ENCODE measurements at places on chromosomes 1 and 21.

- DNase-seq = no peak
These were observed 771 bp downstream of the PACC1 start for GRCh38 chr1:212413902-212414327.

GRCh38 chr1:48051466-48052126 is 54.4 kb upstream of the TRABD2B start:
- no peak for DNase-seq

GRCh38 chr21:46357335-46357604 is 33.3 kb downstream of the PCNT start:
- no peak for DNase-seq

DNA sequence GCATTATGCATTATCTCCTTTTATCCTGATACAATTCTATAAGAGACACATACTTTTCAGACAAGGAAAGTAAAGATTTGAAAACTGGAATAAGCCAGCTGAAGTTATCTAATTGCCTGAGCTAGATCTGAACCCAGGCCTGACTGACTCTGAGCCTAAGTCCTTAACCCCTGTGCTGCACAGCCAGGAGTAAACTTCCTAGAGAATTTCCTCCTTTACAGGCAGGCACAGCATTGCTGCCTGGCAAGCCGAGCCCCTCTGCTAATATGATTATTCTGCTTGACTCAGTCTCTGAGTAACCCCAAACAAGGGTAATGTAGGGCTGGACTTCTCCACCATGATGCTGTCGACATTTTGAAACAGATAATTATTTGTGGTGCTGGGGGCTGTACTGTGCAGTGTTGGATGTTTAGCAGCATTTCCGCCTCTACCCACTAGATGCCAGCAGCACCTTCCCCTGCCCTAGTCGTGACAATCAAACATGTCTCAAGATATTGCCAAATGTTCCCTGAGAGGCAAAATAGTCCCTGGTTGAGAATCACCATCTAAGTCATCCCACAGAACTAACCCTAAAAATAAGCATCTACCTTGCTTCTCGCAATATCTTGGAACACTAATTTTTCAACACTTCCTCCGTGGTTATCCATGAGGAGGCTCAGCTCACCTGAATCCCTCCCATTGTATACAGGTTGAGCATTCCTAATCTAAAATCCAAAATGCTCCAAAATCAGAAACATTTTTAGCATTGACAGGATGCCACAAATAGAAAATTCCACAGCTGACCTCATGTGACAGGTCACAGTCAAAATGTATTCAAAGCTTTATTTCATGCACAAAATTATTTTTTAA is 18.5 kb downstream of the CAMK1G start:
- no peak for DNase-seq

DNA sequence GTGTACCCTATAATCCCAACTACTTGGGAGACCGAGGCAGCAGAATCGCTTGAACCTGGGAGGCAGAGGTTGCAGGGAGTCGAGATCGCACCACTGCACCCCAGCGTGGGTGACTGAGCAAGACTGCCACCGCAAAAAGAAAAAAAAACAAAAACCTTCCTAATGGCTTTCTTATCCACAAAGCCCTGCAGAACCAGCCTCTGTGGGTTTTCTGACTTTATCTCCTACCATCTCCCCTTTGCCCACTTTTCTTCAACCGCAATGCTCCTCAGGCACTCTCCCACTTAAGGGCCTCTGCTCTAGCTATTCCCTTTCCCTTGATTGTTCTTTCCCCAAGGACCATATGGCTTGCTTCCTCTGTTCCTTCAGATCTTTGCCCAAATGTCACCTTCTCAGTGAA is 67.9 kb upstream of the PUM1 start:
- DNase-seq = no peak

DNA sequence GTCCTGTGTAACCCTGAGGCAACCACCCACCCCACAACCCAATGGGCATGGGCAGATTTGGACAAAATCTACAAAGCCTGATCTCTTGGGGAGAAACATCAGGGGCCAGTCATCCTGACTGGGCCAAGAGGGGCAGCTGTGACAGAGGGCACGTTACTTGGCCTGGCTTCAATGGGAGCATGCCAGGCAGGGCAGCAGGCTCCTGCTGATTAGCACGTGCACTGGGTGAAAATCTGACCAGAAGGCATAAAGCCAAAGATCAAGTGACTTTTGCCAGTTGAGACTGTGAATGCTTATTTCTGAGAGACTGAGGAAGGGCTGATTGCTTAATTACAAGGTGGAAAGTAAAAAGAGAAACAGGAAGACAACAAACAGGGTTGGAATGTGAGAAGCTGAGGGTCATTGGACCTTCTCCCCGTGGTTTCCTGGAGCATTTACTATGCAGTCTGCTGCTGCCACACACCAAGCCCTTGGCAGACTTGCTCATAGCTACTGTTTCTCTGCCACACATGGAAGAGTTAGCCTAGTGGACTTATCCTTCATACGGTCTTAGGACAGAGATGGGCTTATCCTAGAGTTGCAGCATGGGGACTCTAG is 39.8 kb upstream of the TNR start:
- no peak for DNase-seq

- DNase-seq = no peak
These were observed 18.4 kb downstream of the LRRC71 start for GRCh38 chr1:156938813-156939212.

DNA sequence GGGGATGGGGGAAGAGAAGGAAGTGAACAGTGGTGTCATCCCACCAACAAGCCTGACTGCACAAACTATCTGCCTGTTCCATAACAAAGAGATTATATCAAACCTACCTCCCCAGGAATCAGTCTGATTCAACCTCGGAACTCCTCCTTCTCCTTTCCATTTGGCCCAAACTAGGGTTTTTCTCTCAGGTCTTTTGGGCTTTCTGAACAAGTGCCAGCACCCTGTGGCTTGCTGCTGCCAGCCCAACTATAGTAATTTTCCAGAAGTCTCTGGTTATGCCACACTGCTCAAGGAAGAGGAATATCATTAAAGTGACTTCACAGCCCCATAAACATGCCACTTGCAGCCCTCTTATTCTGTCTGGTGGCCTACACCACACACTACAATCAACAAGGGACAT is 70.5 kb downstream of the RGS7 start:
- no peak for DNase-seq

DNA sequence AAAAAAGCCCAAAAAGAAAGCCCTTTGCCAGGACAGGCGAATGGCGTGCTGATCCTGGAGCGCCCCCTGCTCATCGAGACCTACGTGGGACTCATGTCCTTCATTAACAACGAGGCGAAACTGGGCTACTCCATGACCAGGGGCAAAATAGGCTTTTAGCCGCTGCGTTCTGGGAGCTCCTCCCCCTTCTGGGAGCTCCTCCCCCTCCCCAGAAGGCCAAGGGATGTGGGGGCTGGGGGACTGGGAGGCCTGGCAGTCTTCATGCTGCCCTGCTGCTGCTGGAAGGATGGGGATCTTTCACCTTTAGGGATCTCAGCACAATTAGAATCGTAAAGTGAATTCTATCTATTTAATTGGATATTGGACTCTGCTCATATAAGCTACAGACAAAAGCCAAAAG is 3.6 kb downstream of the TPRG1L start:
- DNase-seq = no peak

DNA sequence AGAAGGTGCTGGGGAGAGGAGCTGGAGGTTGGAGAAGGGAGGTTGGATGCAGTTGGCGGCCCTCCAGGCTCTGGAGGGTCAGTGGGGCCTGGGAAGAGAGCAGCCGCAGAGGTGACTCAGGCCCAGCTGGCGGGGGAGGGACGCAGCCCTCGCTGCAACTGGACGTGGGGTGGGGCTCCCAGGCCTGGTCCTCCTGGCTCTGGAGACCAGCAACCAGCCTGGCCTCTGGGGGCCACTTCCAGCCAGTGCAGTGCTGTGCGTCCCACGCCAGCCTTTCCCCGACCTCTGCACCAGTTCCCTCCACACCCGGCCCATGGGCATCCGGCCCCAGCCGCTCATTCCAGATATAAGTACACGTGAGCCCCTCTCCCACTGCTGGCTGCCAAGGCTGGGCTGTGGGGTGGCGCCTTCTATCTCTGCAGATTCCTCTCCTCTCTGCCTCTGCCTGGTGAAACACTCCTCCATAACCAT is 38.0 kb upstream of the COL18A1 start:
- DNase-seq = no peak

DNA sequence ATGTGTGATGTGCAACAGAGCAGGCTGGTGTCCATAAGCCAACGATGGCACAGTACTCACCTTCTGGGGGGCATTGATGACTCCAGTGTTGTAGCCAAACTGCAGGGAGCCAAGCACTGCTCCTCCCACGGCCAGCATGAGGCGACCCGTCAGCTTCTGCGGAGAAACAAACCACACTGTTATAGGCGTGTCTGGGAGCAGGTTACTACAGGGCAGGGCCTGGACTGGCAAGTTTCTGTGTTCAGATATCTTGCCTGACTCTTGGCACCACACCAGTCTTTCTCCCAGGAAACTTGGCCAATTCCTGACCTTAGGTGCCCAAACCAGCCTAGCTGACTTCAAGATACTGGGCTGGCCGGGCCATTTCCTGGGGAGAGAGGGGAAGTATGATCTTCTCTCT is 15.5 kb downstream of the SLC2A1 start:
- no peak for DNase-seq

GRCh38 chr1:143736562-143736961 is 235.2 kb downstream of the FAM72C start:
- DNase-seq = no peak

DNA sequence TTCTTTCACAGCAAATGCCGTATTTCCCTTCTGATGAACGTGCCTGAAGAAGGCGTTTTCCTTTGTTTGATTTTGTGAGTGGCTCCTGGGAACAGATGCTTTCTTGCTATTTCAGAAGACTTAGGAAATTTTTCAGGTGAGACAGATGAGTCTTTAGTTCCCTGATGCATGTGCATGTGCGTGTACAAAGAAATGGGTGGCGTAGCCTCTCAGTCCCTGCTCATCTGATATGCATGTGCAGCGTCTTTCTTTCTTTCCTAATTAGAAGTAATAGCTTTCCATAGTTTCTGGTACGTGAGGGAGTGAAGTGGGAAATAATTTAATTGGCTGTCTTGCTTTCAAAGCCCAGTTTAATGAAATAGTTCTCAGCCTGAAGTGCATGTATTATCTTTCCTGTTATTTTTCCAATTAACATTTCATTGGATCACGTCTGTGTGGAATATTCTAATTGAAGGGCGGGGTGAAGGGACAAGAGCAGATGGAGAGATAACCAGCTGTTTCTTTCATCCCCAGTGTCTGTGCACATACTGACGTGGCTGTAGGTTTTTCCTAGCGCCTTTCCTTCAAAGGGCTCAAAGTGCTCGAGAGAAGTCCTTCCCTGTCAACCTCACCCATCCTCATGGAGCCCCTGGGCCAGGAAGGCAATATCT is 104.3 kb downstream of the FAM78B start:
- no peak for DNase-seq

GRCh38 chr1:240090957-240091600 is 604 bp upstream of the FMN2 start:
- DNase-seq = no peak

GRCh38 chr21:41916888-41917433 is 36.9 kb downstream of the C2CD2 start:
- DNase-seq = no peak

DNA sequence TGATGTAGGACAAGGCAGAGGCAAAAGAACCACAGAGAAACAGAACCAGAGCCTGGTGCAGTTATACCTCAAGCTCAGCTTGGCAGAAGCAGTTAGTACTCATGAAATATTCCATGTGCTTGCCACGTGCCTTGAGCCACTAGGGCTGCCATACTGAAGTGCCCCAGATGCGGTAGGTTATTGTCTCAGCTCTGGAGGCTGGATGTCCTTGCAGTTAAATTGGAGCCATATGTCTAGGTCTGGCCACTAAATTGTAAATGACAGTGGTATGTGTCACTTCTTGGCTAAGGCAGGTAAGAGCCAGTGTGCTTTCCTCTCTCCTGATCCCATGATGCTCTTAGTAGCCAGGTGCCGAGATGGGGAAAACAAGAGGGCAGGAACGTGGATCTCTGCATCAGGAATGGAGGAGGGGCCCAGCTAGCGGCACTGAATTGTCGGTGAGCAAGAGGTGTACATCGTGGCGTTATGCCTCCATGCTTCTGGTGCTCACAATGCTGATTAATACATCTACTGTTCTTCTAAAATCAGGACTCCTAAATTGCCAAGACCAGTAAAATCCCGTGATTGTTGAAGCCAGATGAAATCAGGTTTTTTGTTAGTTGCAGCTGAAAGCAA is 73.5 kb downstream of the PSMG1 start:
- DNase-seq = no peak

DNA sequence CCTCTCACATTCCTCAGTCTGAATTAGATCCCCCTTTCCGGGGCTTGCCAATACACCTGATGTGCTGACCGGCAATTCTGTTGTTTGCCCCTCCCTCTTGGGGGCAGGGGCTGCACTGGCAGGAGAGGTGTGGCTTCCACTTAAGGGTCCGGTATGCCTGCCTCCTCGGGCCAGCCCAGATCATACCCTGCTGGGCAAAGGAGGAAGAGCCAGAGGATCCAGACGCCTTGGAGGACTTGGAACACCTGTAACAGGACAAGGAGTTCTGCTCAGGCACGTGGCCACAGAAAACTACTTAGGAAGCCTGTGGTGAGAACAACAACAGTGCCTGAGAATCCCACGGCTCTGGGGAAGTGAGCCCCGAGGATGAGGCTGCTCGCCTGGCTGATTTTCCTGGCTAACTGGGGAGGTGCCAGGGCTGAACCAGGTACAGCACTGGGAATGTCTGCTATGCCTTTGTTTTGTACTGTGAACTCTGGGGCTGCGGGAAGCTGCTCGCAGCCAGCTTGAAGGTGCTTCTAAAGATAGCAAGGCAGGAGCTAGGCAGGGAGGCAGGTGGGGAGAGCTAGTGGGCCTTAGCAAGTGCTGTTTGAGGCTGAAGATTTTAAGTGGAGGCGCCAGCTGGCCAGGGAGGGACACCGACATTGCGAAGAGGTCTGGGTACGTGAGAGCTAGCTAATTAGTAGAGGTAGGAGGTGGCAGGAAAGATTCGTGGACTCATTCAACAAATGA is at the start of gene SMPDL3B:
Gene SMPDL3B, plus strand, starts transcription at position 183 of the 732 bp plus-strand sequence. Its CDS starts 184 bp downstream, at position 367.
- no peak for DNase-seq

DNA sequence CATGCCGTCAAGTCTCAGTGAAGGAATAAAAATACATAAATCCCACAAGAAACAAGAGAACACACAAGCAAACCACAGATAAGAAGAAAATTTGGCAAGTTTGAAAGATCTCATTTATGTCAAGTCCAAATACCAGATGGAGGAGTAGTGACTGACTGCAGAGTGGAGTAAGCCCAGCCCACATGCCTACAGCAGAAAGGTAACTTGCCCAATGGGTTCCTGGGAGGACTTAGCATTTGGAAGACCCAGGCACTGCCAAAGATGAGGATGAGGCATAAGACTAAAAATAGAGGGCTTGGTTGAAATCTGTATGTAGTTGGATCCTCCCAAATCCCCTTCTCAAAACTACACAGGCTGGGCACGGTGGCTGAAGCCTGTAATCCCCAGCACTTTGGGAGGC is 70.8 kb downstream of the ZNF648 start:
- no peak for DNase-seq
